ENCODE measurements at places on chromosomes 11 and 22. TPM values are rescaled to one million over a fixed set of nuclear protein-coding genes. Genes with fewer than 3 reads are reported as not detected.
A peak's percentile ranks its signal among the peaks of the same experiment; 100 is the strongest.

BUD13 gene
- total RNA-seq, result 42.9 TPM

CBY1 gene
- 19.0 TPM for total RNA-seq

TMEM138 gene
- 44.2 TPM for total RNA-seq

KRTAP5-1 gene
- not detected for total RNA-seq

ELF5 gene
- total RNA-seq, result not detected

GRCh38 chr11:118319337-118319707 is 14.8 kb downstream of the CD3E start:
- DNase-seq, result no peak

DNA sequence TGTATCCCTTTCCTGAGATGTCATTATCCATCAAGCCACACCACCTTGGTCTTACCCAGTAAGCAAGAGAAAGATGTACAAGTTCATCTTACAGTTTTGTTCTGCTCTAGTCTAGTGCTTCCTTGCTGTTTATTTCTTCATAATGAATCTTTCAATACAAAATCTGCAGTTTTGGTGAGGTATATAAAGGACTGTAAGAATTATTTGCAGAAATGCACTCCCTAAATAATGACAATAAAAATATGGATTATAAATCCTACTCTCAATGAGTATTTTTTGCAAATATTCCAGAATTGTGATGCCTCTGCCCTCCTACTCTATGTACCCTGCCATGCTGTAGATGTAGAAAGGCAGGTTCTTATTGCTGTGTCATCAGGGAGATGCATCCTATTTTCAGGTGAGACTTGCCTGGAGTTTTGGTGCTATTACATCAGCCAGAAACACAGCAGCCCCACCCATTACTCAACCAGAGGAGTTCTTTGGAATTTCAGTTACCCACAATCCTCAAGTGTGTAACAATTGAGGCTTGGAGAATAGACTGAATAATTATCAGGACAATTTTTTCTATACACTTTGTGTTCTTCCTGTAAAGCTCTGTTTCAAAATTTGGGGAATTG is at the start of gene OR10S1:
Gene OR10S1 (minus strand): TSS at position 51 of the 617 bp plus-strand sequence. CDS start 117 bp downstream, outside the sequence.
- DNase-seq, result no peak

DNA sequence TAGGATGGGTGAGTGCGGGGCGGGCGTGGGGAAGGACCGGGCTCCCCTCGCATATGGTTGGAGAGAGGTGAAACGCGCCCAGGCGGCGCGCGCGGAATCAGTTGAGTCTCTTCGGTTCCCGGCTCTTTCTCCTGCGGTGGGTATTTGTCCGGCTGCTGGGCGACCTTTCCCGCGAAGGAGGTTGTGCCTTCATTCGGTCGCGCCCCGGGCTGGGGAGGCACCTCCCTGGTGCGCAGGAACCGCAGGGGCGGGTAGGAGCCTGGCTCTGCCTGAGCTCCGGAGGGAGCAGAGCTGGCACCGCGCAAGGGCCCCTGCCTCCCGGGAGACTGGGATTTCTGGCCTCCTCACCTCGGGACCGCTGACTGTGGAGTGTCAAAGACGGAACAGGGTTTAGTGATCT is 27.5 kb downstream of the SAA4 start:
- no peak for DNase-seq

GRCh38 chr22:23501261-23501619 is 78.8 kb downstream of the IGLL1 start:
- DNase-seq, result no peak

DNA sequence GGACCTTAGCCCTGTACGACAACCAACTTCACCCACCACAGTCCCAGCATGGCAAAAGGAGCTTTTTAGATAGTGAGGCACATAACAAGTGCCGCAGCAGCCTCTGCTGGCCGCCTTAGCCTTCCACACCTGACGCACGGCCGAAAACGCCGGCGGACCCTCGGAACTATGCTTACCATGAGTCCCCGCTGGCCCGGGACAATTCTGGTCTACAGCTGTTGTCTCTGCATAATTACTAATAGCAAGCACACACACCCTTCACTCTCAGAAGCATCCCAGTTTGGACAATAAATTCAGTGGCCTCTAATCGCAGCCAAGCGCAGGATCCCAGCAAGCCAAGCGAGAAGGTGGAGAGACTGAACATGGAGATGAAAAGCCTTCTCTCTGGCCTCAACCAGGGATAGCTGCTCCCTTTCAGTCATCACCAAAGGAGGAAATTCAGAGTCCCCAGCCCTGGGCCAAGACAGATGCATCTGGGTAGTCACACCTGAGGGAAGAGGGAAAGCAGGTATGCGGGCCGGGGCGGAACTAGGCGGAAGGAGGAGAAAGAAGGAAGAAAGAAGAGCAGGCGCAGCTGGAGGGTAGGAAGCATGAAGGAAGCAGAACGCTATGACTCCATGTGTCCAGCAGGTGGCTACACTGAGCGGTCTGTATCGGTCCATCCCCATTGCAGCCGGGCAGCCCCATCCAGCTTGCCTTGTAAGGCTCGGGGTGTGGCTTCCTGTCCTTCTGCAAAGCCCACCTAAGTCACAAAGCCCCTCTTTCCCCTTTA is 40.3 kb downstream of the BUD13 start:
- peak; percentile 68 for DNase-seq

GRCh38 chr11:120079750-120080610 is 57.9 kb downstream of the TRIM29 start:
- peak; percentile 19 for DNase-seq

DNA sequence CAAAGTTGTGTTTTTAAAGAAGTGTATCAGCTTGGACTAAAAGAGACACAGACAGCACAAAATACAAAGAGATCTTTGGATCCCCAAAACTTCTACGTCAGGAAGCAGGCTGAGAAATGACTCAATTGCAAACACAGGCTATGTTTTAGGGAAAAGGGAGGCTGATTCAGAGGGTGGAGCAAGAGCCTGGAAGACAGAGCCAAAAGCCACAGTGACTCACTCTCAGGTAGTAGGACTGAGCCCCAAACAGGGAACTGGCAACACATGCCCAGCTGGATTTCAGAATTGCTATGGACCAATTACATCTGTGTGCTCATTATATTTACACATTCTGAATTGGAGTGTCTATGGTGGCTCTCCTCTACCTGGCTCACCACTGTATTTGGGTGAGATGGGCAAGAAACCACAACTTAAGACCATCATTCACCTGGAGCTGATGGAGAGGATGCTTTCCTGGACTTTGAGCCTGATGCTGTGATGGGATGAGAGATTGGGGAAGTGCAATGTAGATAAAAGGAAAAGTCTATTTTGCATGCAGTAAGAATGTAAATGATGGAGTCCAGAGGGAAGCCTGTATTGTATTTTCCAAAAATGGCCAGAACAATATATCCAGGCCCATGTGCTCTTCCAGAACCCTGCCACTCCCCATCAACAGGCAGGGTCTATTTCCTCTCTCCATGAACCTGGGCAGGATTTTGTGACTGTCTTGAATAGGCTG is 20.8 kb upstream of the LINC01488 start:
- DNase-seq, result no peak

DNA sequence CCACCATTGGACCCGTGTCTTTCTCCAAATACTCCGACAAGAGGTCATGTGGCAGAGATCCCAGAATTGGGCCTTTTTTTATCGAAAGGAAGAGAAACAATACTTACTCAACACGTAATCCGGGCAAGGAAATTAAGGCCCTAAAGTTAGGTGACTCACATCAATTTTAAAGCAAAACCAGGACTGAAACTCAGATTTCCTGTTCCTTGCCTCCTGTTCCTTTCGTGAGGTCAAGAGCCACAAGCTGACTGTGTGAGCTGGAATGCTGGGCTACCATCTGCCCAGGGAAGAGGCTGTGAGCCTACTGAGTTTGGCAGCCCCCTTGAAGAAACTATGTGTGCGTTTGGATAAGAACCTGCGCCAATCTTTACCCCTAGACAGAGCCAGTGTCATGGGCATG is 27.1 kb upstream of the MRGPRX2 start:
- DNase-seq, result no peak

GRCh38 chr11:79508461-79508860 is 67.6 kb upstream of the TENM4 start:
- DNase-seq, result no peak

DNA sequence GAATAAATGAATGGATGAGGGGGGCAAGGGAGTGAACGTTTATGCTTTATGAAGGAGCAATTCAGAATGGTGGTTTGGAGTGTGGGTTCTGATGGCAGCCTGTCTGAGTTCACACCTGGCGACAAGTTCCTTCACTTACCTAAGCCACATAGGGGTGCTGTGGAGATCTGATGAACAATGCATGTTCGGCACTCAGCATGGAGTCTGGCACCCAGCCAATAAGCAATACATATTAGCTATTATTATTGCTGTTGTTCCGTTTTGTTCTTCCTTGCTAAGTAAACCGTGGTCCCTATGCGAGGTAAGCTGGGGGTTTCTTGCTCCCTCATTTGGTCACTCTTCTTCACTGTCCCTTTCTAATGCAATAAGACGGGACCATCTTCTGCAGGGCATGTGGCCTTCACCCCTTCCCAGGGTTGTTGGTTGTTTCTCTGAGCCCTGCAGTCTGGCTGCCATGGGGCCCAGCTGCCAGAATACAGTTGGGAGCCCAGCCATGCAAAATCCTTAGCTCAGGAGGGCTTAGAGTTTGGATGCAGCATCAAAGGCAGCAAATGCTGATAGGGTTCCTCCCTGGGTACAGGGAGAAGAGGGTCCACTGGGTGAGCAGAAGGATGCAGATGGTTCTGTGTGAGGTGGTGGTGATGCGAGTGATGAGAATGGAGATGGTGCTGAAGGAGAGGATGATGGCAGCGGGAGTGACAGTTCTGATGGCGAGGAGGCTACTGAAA is 6.4 kb upstream of the PKNOX2 start:
- no peak for DNase-seq

- no peak for DNase-seq
Measured at GRCh38 chr11:34890812-34891211, 25.4 kb downstream of the APIP start.

- no peak for DNase-seq
Measured at GRCh38 chr11:93221539-93221938, 23.7 kb upstream of the SLC36A4 start.

- DNase-seq, result no peak
Measured at GRCh38 chr11:71342951-71343827, 90.8 kb upstream of the SHANK2 start.

DNA sequence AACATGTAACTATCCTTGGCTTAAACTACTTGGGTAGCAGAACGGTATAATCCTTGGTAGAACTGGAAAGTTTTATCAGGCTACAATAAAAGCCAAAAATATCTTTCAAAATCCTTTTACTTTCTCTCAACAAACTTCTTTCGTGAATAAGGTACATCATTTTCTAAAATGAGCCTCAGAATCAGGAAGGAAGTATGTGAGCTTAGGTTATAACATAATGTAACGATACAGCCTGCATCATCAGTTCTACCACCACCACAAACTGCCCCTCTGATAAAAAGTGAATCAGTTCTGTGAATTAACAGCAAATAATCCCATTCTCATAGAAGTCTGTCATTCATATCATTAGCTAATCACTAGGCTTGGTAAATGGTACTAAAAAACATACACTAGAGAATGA is 244.3 kb downstream of the SBF2 start:
- DNase-seq, result no peak

DNA sequence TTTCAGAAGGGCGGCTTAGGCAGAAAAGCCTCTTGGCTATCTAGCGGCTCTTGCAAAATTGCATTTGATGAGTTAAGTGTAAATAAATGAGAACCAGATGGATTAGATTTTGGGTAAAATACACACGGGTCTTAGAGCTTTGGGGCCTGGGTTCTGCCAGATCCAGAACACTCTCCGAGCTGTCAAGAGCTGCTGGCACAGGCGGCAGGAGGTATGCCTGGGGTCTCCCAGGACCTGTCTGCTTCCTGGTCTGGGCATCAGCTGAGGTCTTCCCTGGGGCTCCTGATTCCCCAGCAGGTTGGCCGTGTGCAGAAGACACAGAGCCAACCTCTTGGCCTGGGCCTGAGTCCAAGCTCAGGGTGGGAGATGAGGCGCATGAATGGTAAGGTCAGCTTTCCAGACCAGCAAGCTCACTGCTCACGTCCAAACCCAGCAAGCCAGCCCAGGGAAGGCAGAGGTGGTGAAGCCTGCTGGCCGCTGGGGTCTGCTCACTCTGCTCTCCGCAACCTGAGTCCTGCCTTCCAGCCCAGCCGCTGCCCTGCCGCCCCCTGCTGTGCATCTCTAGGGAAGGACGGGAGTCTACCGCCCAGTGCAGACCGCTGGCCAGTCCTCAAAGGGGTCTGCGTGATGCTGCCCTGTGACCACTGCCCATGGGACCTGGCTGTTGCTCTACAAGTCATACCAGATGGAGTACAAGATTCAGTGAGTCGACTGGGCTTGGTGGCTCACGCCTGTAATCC is 44.9 kb downstream of the SCUBE1 start:
- no peak for DNase-seq

DNA sequence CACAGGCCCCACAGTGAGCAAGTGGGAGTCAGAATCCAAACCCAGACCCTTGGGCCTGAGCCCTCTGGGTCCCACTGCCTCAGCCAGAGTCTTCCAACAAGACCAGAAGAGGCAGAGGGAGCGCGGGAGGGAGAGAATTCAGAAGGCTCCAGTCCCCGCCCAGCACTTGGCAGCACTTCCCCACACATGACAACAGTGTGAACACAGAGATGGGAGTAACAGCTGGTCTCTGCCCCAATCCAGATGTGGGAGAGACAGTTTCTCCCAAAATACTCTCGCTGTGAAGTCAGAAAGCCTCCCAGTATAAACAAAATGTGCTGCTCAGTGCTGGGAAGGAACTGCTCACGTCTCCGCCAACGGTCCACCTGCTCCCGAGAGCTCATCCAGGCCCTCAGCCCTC is 219.9 kb downstream of the MN1 start:
- no peak for DNase-seq

DNA sequence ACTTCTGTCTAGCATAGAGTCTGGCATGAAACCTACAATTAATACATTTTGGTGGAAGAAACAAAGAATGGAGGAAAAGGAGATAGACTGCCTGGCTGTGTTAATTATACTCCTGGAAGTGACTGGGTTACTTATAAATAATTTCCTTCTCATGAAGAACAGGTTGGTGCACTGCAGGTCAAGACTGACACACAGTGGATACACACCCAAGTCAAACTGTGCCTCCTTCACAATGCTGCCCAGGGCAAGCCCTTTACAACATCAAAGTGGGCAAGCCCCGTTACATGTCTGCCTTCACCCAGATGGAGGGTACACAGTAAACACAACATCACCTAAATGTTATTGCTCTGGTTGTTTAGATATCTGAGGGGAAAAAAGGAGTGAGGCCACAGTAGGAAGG is 83.7 kb upstream of the KCNA4 start:
- DNase-seq, result no peak

DNA sequence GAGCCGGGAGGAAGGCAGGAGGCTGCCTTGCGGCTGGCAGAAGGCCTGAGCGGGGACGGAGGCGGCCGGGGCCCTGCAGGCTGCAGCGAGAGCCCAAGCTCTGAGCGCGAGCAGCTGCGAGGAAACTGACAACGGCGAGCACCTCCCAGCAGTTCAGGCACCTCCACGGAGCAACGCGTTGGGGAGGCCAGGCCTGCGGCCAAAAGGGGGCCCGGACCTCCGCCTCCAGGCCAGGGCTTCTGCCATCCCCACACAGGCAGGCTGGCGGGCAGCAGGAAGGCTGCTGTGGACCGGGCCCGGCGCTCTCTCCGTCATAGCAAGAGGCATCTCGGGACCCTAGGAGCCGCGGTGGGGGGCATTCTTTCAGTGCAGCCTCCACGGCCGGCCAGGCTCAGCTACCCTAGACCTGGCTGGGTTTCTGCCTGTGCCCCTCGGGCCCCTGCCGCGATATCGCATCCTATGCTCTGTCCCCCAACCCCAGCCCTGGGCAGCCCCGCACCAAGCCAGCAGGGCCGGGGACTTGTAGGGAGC is 22.9 kb upstream of the SLC22A12 start:
- DNase-seq, result no peak

Data from activated naive CD4-positive, alpha-beta T cell treated with anti-CD3 and anti-CD28 coated beads, Interleukin-2, amount 50 U/mL, for 72 hours (primary cell).